ENCODE measurements at places on chromosomes 5 and 9.

- H3K36me3 ChIP-seq, result no peaks in the 10 kb centered on the region
- H3K4me3 ChIP-seq, result no peak overlapping the region
- no peak overlapping the region for H3K27ac ChIP-seq
- H3K4me1 ChIP-seq, result no peaks in the 10 kb centered on the region
- DNase-seq, result no peak
Measured at GRCh38 chr9:36532353-36532752, 40.3 kb upstream of the MELK start.

DNA sequence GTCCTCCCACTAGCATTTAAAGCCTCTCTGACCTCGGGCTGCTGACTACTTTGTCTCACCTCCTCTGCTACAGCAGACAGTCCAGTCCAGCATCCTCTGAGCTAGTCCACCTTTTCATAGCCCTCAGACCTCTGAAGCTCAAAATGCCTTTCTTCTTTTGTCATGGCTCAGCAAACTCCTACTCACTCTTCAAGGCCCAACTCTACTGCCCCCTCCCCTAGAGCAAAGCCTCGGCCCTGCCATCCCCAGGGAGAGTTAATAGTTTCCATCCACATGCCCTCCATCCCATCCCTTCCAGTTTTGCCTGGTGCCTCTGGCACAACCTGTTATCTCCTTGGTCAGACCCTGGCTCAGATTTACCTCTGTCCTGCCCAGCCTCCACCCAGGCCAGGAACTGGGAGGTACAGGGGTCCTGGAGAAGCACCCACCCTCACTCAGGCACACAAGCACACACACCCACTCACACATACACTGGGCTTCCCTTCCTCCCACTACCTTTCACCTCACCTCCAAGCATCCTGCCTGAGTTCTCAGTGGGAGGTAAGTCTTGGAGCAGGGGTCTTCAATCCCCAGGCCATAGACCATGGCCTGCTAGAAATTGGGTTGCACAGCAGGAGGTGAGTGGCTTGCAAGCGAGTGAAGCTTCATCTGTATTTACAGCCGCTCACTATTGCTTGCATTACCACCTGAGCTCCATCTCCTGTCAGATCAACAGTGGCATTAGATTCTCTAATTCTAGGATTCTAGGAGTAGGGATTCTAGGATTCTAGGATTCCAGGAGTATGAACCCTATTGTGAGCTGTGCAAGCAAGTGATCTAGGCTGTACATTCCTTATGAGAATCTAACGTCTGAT is 18.1 kb downstream of the PDLIM4 start:
- no peak overlapping the region for H3K4me3 ChIP-seq
- H3K27me3 ChIP-seq, result no peaks in the 10 kb centered on the region
- H3K4me1 ChIP-seq, result no peaks in the 10 kb centered on the region
- DNase-seq, result no peak
- no peaks in the 10 kb centered on the region for H3K36me3 ChIP-seq

DNA sequence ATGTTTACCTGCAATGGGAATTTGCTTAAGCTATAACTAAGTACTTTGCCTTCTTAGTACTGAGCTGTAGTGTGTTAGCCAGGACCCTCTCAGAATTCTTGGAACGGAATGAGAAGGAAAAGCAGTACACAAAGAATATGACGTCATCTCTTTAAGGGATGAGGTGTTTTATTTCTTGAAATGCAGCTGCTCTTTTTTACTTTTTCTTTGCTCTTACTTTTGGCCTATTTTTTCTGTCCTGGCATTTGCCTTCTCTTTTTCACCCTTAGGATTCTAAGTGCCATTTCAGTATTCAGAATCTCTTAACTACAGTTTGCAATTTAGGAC is 10.1 kb downstream of the KIF2A start:
- no peak overlapping the region for H3K4me3 ChIP-seq
- no peaks in the 10 kb centered on the region for H3K27me3 ChIP-seq
- H3K36me3 ChIP-seq, result no peaks in the 10 kb centered on the region
- no peaks in the 10 kb centered on the region for H3K4me1 ChIP-seq

- no peak overlapping the region for H3K27ac ChIP-seq
- H3K4me1 ChIP-seq, result no peaks in the 10 kb centered on the region
- H3K36me3 ChIP-seq, result no peaks in the 10 kb centered on the region
- H3K27me3 ChIP-seq, result no peaks in the 10 kb centered on the region
Measured at GRCh38 chr9:115694014-115694413, 459.6 kb upstream of the PAPPA start.

DNA sequence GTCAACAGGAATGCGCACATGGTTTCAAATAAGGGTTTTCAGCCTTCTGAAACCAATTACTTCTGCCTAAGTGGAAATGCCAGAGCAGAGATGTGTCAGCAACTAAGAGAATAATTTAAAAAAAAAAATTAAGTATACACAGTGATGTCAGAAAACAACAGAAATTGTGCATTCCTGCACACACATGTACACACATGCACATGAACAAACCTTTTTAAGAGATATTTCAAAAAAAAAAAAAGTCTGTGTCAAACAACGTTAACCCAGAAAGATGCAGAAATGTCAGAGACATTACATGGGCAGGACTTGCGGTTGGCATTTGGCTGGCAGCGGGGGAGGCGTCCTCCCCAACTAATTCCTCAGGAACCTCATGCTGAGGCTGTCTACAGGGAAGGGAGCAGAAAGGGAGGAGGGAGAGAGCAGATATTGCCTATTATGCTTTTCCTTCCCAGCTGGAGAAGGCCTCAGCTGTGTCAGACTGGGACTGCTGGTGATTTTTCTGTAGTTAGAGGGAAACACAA is 536.9 kb upstream of the WWC1 start:
- H3K27me3 ChIP-seq, result no peaks in the 10 kb centered on the region
- H3K4me3 ChIP-seq, result no peak overlapping the region
- no peak for DNase-seq
- H3K4me1 ChIP-seq, result no peaks in the 10 kb centered on the region
- H3K36me3 ChIP-seq, result no peaks in the 10 kb centered on the region

DNA sequence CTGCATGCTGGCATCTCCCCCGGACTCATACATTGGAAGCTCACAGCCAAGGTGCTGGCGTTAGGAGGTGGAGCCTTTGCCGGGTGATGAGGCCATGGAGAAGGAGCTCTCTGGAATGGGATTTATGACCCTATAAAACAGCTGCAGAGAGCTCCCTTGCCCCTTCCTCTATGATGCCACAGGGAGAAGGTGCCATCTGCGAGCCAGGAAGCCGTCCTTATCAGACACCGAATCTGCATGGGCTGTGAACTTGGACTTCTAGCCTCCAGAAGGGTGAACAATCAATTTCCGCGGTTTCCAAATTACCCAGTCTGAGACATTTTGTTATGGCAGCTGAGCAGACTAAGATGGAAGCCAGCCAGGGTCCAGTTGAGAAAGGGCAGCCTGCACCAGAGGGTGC is 381.2 kb upstream of the IRX1 start:
- no peak overlapping the region for H3K27ac ChIP-seq
- no peaks in the 10 kb centered on the region for H3K27me3 ChIP-seq
- H3K4me1 ChIP-seq, result no peaks in the 10 kb centered on the region
- no peaks in the 10 kb centered on the region for H3K36me3 ChIP-seq

- DNase-seq, result no peak
- peaks cover 7% of the 10 kb centered on the region for H3K4me1 ChIP-seq
- no peak overlapping the region for H3K4me3 ChIP-seq
- no peaks in the 10 kb centered on the region for H3K36me3 ChIP-seq
- H3K27ac ChIP-seq, result no peak overlapping the region
Measured at GRCh38 chr9:133032171-133032570, 1.4 kb downstream of the GTF3C5 start.

DNA sequence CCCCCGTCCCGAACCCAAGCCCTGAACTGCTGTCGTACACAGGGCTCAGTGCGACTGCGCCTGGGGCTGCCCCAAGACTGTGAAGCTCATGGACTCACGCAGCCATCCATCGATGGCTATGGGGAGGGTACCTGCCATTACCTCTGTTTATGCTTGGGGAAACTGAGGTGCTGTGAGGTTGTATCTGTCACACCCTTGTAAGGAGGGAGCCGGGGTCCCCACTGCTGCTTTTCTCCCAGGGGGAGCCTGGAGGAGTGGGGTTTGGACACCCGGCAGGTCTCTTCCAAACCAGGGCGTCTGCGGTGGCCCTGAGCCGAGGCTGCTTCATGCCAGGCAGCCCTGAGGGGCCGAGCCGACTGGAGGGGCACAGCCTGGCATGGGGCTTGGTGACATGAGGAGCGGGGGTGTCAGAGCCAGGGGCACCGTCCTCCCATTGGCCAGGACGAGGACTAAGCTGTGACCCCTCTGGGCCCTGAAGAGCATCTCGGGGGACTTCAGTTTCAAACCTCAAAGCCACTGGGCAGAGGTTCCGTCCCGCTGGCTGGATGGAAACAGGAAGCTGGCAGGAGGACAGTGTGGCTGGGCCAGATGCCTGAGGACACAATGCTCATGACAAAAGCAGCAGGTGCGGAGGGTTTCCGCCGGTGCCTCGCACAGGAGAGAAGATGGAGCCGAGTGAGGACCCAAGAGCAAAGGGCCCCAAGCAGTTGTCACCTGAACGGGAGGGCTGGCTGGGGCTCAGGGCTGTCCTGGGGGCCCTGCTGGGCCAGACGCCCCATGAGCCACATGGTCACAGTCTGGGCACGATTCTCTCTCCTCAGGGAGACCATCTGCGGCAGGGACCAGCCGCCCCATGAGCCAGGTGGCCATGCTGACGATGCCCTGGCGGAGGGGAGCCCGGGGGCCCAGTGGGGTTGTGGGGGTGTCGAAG is 54.4 kb upstream of the EXOC3 start:
- H3K4me3 ChIP-seq, result no peak overlapping the region
- H3K27me3 ChIP-seq, result no peaks in the 10 kb centered on the region
- H3K36me3 ChIP-seq, result no peaks in the 10 kb centered on the region
- H3K4me1 ChIP-seq, result no peaks in the 10 kb centered on the region

DNA sequence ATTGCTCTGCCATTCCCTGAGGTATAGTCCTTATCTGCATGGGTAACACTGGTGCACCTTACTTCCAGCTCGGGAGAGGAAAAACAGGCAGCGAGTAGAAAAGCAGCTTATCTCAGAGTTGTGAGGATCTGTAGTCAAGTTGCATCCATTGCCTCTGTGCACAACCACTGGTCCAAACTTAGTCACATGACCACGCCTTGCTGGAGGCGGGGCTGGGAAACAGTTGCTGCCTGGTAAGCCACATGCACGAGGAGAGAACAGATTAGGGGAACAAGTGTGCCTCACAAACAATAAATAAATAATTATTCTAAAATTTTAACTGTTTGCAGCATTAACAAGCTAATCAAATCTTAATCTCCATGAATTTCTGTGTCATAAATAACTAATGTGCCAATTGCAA is 18.6 kb downstream of the ZNF622 start:
- H3K27ac ChIP-seq, result no peak overlapping the region
- no peak overlapping the region for H3K4me3 ChIP-seq
- H3K36me3 ChIP-seq, result peaks cover 12% of the 10 kb centered on the region
- H3K4me1 ChIP-seq, result 0 out of 2 replicates have a peak, but pooled peaks cover 5% of the 10 kb centered on the region

DNA sequence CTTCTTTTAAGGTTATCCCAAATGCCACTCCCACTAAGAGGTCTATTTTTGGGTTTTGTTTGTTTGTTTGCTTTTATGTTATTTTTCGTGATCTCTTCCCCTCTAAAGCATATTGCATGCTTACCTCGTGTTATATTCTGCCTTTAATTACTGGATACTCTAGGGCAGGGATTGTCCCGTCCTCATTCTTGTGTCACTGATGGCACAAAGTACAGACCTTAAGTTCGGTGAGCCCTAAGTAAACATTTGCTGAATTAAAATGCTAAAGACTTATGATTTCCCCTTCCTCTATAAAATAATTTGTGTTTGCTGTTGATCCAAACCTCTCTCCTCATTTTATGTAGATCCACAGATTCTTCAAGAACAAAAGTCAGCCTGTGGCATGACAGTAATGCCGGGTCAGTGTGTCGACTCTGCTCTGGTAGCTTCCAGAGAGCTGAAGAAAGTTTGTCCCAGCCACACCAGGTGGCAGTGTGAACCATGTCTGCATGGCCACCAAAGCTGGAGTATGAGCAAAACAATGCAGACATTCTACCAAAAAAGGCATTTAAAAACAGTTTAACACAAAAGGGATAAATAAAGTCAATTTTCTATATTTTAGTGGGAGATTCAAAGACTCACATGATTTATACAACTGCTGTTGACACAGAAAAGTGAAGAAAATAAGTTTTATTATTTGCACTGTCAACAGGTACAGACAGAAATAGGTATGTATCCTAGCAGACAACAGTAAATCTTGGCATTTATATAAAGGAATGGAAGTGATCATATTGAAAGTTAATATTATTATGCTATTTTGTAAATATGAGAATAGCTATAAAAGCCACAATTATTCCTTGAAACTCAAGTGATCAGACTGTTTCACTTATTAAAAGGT is 17.9 kb upstream of the POC5 start:
- H3K4me3 ChIP-seq, result no peak overlapping the region
- H3K36me3 ChIP-seq, result no peaks in the 10 kb centered on the region
- no peaks in the 10 kb centered on the region for H3K27me3 ChIP-seq

GRCh38 chr5:140393738-140394137 is 7.9 kb upstream of the ANKHD1 start:
- no peaks in the 10 kb centered on the region for H3K4me1 ChIP-seq
- H3K4me3 ChIP-seq, result no peak overlapping the region
- DNase-seq, result no peak
- H3K27ac ChIP-seq, result no peak overlapping the region
- H3K36me3 ChIP-seq, result no peaks in the 10 kb centered on the region

- peaks cover 14% of the 10 kb centered on the region for H3K4me1 ChIP-seq
- no peaks in the 10 kb centered on the region for H3K27me3 ChIP-seq
- H3K36me3 ChIP-seq, result no peaks in the 10 kb centered on the region
- no peak for DNase-seq
- no peak overlapping the region for H3K27ac ChIP-seq
Measured at GRCh38 chr9:111481885-111482636, 2.1 kb downstream of the ECPAS start.

GRCh38 chr9:94933511-94933828 is 207.0 kb downstream of the AOPEP start:
- no peak overlapping the region for H3K4me3 ChIP-seq
- no peak overlapping the region for H3K27ac ChIP-seq
- H3K27me3 ChIP-seq, result no peaks in the 10 kb centered on the region
- H3K36me3 ChIP-seq, result no peaks in the 10 kb centered on the region
- no peaks in the 10 kb centered on the region for H3K4me1 ChIP-seq
- DNase-seq, result no peak

- no peak overlapping the region for H3K4me3 ChIP-seq
- DNase-seq, result no peak
- no peak overlapping the region for H3K27ac ChIP-seq
- H3K36me3 ChIP-seq, result no peaks in the 10 kb centered on the region
- no peaks in the 10 kb centered on the region for H3K4me1 ChIP-seq
Measured at GRCh38 chr9:83960991-83961390, 19.0 kb downstream of the HNRNPK start.

DNA sequence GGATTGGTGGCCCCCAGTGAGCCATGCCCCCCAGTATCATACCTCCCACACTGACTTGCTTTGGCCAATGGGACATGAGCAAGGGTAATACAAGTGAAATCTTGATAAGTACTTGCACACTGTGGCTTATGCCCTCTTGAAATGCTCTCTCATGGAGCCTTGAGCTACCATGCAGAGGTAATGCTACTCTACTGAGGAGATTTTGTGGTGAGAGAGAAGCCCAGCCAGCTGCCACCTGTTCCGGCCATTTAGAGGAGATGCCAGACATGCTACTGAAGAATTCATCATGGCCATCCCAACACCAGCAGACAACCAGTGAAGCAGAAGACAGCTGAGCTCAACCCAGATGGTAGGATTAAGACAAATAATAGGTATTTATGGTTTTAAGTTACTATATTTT is 299.5 kb downstream of the MEF2C start:
- no peak for DNase-seq
- no peaks in the 10 kb centered on the region for H3K4me1 ChIP-seq
- H3K4me3 ChIP-seq, result no peak overlapping the region
- H3K36me3 ChIP-seq, result no peaks in the 10 kb centered on the region

Data from MM.1S (cell line).